NCI-H1930 (cell line): ENCODE measurements at places on chromosomes 7 and 10.

DNA sequence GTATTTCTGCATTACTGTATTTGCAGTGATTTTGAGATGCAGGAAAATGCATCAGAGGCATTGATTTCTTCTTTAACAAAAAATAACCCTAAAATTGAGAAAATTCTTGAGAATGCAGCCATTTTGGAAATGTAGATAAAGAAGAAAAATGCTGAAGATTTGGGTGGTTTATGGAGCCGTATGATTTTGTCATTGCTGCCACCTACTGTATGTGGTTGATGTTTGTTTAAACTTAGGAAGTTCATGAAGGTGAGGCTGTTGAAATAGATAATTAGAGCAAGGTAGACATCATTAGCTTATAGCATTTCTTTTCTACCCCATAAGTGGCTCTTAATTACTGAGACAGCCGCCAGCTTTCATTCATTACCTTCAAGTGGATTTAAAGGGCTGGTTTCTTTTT is 92.1 kb upstream of the SAMD8 start:
- no peak for DNase-seq

DNA sequence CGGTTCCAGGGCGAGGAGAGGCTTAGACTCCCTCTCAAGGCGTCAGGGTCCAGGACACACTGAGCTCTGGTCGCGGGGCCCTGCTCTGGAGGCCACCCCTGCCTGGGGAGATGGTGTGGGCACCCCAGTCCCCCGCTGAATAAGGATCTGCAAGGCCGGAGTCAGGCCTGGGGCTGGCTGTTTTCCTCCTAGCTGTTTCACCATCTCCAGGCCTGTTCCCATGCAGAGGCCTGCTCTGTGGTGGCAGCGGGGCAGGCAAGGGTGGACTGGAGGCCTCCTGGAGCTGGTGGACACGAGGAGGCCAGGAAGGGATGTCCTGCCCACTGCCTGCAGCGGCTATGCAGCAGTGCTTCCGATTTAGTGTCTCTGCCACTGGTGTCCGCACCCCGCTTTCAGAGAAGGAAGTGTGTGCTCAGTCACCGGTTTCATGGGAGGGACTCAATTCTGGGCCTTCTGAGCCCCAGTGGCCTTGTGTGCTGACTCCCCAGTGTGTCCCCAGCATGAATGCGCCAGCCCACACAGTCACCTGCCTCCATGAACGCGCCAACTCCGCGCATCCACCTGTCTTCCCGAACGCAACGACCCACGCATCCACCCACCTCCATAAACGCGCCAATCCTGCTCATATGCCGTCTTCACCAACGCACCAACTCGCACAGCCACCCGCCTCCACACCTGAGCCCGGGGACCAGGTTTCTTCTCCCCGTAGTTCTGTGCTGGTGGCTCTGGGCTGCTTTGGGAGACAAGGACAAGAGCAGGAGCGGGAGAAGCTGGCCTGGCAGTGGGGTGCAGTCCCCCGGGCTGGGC is 14.5 kb upstream of the GPR146 start:
- no peak for DNase-seq

DNA sequence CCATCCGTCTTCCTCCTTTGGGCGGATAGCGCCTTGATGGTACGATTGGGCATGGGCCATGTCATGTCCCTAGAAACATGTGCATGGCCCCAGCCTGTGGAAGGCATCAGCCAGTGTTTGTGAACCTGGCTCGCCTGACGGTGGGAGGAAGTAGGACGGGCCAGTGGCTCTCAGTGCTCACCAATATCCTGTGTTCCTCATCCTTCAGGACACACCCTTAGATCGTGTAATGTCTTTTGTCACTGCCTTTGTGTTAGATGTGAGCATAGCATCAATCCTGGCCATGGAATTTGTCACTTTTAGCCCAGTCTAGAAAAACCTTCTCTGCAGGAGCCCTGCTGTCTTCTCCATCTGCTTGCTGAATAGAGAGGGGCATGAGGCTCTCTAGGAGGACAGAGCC is 77.6 kb downstream of the PFKFB3 start:
- DNase-seq: no peak

DNA sequence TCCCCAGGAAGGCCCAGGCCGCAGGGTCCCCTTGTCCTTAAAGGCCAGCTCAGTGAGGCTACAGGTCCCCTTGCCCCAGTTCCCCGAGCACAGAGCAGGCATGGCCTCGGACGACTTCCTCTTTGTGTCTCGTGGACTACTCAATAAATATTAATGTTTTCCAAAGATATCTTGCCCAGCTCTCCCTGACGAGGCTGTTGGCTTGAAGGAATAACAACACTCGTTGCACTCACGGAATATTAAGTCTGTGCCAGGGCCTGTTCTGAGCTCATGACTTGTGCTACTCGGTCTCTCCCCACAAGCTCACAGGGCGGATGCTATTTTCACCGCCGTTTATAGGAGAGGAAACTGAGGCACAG is 68.2 kb downstream of the CUX1 start:
- DNase-seq: no peak

- DNase-seq: no peak
Observed at GRCh38 chr7:40354711-40355110, 219.9 kb downstream of the SUGCT start.

DNA sequence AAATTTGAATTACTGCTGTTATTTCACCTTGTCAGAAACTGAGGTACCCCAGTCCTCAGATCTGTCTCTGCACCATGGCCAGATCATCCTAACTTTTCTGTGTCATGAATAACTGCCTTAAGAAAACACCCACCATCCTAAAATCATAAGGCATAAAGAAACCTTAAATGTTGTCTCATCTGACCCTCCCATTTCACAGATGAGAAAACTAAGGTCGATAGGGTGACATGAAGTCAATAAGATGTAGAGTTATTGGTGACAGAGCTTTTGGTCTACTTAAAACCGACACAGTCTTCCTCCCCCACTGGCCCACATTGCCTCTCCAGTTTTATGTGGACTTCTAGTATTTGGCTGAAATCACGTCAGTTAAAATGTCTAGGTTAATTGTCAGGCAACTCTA is 101.5 kb upstream of the PDCD4 start:
- no peak for DNase-seq

DNA sequence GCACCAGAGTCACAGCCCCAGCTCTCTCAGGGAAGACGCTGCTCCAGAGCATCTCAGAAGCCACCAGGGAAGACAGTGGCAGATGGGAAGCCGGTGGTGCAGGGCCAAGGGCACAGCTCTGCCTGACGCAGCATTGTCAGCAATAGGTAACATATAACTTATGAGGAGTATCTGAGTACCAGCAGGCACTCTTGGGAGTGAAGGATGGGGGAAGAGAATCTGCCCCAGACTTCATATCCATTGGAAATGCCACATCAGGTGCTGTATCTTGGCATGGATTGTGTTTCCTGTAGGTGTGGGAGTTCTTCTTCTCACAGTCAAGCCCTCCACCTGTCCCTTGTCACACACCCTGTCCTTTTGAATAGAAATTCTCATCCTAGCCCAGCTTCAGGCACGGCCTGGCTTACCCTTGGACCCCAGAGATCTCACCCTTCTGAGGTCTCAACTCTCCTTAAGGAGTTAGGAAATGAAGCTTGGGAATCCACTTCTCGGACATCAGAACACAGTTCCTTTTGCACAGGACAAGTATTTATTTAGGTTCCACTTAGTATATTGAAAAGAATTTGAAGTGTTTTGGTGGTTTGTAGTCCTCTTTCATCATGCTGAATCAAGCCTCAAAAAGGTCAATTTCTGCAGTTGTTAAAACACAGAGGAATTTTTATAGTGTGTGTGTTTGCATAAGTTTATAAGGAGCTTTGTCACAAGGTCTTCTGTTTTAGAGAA is 9.9 kb downstream of the EPDR1 start:
- no peak for DNase-seq

GRCh38 chr7:157471259-157472125 is 134.7 kb downstream of the DNAJB6 start:
- DNase-seq: no peak

- no peak for DNase-seq
Observed at GRCh38 chr10:80443531-80443974, 10.6 kb upstream of the TSPAN14 start.

DNA sequence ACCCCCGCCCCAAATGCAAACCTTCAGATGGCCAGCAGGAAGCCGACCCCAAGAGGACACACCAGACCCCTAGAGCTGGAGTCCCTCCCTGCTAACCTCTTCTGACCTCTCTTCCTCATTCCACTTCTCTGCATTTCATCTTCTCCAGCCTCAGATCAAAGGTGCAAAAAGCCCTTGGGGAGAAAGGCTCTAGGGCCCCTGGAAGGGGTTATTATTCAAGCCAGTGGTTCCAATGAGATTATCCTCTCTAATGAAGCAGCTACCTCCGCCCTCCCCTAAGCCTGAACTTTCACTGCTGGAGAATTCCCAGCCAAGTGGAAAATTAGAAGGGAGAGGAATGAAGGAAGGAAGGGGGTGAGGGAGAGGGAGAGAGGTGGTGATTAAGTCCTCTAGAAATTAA is 343.9 kb downstream of the PLXNA4 start:
- DNase-seq: no peak
